GM12878 (cell line): ENCODE measurements at places on chromosomes 3 and 15. TPM values are rescaled to one million over a fixed set of nuclear protein-coding genes. Genes with fewer than 3 reads are reported as not detected.

GRIP2 gene
- total RNA-seq = not detected in 2 replicates

DNA sequence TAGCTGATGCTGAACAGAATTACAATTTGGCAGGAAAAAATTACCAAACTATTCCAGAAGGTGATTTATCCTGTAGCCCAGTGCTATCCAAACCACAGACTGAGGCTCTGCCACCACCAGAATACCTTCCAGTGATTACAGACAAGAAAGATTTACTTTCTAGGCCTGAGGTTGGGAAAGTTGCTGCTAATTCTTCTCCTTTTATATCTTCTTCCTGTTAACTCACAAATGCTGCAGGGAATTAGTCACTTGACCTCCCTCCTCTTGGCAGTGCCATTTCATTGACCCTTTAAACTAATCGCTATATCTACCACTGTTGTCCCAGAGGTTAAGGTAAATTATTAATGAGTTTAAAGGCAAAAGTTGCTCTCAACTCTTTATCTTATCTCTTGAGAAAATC, 118.4 kb downstream of the CTNNB1 start:
- DNase-seq = no peak

GRCh38 chr3:69283496-69283895, 102.4 kb downstream of the FRMD4B start:
- DNase-seq = no peak

- no peak for DNase-seq
Measured at GRCh38 chr3:7484636-7485035, 623.7 kb downstream of the GRM7 start.

GRCh38 chr15:59918994-59919951, 84.8 kb upstream of the FOXB1 start:
- peak; percentile 57 for DNase-seq

DNA sequence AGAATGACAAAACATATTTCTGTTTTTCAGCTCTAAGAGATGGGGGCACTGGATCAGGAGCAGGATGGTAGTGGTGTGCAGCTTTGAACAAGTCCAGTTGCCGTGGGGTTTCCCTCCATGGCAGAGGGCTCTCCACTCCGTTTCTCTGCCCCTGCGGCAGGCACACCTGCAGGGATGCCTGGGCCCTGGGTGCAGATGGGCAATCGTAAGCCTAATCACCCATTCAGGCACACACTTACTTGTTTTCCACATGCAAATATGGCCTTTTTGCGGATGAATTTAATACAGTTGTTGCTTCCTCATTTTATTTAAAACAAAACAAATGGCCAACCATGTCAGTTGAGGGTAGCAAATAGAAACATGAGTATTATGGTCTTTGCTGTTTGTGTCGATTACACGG, 85.1 kb downstream of the LPP start:
- no peak for DNase-seq
